ENCODE measurements at places on chromosomes 2 and 18.

GRCh38 chr18:32349728-32350395, 120.8 kb downstream of the GAREM1 start:
- peak; percentile 91 for DNase-seq

DNA sequence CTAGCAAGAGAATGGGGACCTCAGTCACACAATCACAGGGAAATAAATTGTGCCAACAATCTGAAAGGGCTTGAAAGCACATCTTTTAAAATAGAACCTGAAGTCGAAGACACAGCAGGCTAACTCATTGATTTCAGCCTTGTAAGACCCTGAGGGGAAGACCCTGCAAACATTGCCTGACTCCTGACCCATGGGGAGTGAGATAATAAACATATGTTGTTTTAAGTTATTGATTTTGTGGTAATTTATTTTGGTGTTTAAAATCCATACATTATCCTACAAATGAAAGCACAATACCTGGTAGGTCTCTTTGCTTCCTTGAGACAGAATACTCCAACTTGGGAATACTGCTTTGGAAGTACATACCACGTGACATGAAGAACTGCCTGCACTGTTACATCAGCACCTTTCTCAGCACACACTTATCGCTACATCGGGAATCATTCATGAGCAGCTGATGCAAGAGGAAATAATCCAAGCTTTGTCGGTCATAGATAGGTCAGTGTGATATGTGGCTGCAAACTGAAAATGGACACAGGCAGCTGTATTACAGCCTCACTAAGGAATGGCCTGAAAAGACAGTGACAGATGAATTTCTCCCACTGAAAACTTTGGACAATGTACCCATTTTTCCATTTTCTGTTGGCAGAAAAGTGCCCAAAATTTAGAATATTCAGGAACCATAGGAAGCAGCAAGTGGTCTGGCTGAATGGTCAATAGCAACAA, 494.5 kb upstream of the MAP2 start:
- DNase-seq, result no peak

- no peak for DNase-seq
These were observed 50.9 kb downstream of the LRPPRC start for GRCh38 chr2:43944915-43945314.

DNA sequence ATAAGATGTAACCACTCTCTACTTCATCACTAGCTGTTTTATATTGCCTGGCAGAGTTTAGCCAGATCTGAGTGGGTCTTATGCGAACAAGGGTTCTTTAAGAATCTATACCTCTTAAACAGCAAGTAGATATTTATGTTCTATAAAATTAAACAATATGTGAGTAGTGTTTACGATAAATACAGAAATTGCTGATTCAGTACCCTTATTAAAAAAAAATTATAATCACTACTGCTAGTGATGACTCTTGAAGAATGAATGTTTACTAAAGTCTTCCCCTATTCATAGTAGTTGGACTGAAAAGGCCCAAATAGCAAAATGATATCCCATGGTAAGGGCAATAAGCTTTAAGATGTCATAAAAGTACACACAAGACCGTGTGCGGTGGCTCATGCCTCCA, 98.7 kb upstream of the DTNB start:
- DNase-seq, result no peak

DNA sequence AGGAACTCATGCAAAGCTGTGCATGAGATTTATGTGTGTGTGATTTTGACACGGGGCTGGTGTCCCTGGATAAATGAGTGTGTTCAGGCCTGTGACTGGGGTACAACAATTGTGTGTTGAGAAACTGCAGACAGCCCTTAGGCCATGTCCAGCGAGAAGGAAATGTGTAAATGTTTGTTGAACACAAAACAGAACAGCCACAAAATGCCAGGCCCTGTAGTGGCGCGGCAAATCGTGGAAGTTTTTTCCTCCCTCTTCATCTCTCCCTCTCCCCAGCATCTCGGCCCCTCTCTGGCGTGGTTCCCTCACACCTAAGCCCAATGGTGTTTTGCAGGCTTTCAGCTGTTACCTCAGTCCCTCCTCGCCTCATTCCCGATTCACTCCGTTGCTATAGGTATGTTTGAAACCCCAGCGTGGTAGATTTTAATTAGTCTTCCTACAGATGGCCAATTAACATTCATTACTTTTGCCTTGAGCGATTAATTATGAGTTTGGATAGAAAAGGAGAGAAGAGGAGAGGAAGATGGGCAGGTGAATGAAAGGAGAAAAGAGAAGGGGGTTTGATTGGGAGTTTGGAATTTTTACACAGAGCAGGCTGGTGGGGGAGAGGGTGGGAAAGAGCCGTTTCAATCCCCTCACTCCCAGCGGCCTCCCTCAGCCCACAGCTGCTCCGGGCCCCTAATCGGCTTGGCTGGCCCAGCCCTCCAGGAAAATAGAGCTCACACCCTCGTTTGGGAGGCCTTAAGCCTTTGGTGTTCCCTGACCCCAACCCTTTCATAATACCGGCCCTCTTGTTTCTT, 10.8 kb downstream of the SPR start:
- no peak for DNase-seq

DNA sequence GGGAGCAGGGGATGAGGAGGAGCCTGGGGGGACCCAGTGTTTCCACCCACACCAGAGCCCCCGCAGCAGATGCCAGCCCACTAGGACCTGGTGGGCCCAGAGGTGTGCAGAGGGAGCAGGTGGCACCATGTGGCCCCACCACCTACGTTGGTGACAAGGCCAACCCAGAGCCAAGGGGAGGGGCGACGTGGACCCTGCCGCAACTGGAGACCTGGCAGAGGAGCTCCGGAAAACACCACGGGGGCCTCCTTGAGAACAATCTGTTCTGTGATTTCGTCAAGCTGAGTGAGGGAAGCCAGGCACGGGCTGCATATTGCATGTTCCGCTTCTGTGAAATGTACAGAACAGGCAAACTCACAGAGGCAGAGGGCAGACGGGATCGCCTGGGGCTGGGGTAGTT, 49.1 kb upstream of the GPC1 start:
- DNase-seq, result no peak

DNA sequence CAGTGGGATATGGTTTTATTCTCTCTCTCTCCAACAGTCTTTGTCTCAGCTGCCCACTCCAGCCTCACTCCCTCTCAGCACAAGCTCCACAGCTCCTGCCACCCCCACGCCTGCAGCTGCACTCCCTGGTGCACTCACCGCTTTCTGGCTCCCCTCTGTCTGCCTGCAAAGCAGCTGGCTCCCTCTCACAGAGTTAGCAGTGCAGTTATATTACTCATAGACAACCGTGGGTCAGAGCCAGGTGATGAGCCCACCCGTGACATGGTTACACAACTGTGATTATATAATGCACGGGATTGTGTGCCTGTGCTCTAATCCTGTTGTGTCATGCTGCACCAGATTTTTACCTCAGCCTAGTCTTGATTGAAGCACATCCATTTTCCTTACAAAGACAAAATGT, 276.9 kb upstream of the CHAC2 start:
- no peak for DNase-seq

- no peak for DNase-seq
These were observed 42.3 kb downstream of the SLC38A11 start for GRCh38 chr2:164913011-164913410.

DNA sequence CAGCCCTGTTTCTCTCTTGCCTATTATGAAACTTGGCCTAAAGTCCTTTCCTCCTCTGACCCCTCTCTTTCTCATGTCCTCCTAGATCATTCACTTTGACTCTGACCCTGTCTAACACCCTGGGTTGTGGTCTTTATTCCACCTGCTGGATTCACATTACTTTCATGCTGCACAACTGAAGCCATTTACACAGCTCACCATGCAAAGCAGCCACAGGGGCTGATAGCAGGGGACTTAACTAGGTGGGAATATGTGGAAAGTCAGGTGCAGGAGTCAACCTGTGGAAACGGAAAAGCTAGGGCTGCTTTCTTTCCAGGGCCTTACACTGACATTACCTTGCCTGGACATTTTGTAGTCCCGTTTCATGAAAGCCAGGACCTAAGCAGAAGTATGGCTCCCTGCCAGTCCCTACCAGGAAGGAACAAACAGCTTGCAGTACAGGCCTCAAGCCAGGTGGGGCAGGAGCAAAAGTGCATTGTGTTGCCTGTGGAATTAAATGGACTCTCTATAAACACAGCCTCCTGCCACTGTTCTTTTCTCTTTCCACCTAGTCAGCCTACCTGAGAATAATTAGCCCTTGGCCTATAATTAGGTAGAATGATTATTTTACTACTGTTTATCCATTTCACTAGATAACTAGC, 11.8 kb downstream of the MAPRE3 start:
- peak; percentile 33 for DNase-seq

DNA sequence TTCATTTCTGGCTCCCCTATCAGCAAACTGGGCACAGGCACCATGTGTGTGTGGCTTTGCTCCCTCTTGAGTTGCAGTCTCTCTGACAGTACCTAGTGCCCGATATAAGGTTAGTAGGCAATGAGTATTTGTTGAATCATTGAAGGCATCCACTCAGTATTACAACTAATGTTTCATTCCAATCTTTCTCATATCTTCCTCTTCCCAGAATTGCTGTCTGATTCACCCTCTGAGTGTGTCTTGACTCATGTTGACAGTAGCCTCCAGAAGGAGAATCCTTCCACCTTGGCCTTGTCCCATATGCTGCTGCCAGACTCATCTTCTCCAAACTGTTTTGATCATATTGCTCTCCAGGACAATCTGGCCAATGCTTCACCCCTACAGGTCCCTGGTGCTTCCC, 202.5 kb downstream of the LRRTM1 start:
- peak; percentile 60 for DNase-seq

GRCh38 chr18:13461469-13461868, 242.9 kb downstream of the LDLRAD4 start:
- DNase-seq, result no peak

DNA sequence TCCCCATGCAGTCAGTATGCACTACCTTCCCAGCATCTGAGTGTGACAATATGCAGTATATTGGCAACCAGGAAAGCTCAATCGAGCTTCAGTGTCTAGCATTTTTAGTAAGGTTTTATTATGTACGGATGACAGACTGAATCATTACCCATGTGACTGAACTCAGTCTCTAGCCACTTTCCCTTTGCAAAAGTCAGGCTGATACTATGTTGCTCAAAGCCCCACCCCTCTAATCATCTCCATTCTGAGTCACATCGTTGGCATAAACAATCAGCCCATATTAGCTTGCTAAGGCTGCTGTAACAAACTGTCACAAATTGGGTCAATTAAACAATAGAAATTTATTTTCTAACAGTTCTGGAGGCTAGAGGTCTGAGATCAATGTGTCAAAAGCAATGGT, 25.8 kb upstream of the SRD5A2 start:
- DNase-seq, result no peak

GRCh38 chr2:101596333-101596732, 101.2 kb upstream of the MAP4K4 start:
- no peak for DNase-seq

DNA sequence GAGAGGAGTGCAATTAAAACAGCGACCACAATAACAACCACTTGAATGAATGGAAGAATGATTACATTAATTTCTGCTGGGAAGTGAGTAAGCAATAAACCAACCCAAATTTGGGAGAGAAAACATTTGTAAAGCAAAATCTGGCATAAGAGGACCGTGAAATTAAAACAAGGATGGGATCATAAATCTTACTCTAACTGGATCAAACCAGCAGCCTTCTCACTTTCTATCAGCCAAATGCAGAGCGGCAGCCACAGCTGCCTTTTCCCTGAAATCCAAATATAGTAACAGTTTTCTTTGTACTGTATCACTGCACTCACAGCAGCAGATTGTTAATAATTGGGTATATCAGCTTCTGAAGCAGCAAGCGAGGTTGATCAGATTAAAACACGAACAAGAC, 245.2 kb upstream of the REG3G start:
- DNase-seq, result no peak

DNA sequence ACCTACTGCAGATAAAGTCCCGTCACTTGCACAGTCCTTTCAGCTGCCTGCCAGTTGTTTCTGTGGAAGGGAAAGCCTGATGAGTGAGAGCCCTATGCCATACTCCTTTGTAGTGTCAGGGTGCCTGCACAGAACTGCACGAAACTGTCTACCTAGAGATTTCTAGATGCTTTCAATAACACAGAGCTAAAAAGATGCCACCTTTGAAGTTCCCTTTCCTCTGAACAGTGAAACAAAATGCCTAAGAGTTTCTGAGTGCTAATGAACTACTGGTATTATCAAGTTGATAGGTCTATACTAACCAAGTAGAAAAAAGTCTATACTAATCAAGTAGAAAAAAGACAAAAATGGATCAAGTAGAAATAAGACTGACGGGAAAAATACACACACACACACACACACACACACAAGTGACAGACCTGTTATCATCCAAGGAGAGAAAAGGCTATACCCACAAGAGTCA, 79.0 kb downstream of the TLK1 start:
- DNase-seq, result no peak

GRCh38 chr2:42072349-42073118, 24.7 kb downstream of the PKDCC start:
- DNase-seq, result no peak

DNA sequence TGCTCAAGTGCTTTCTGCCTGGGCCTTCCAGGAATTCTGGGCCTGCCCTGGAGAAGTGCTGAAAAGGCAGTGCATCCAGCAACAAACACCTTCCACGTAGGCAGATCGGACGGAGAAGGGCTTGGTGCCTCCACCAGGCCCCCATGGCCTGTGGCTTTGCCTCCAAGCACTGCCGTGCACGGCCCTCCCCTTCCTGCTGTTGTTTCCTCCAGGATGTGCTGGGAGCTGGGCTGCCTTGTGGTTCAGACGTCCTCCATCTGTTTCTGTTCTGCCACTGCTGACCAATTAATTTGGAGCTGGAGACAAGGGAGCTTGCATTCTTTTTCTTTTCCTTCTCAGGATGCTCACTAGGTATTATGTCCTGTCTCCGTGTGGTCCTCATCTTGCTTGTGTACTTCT, 197.0 kb downstream of the HRH4 start:
- no peak for DNase-seq

DNA sequence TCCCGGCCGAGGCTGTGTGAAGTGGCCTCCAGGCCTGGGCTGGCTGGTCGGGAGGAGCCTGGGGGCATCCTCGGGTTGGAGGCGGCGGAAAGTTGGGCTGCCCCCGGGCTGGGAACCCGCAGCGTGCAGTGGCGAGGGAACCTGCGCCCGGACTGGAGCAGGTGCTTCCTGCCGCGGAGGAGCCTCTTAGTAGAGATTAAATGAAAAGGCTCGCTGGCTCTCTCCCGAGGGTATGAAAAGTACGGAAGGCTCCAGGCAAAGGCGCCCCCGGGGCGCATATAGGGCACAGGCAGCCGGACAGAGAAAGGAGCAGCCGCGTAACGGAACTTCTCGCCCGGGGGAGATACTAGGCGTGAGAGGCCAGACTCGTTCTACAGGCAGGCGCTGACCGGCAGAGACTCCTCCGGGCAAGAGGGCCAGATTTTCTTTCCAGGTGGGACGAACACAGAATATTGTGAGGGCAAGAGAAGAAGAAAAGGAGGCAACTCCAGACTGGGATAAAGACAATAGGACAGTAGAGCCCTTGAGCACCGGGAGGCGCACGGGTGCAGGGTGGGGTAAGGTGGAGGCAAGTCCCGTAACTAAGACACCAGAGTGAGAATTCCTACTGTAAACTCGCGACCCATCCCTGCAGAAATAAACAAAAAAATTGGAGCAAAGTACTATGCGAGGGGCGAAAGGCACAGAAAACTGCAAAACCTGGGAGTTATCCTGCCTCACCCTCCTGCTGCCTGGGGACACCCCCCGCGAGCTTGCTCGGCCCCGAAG, 816 bp downstream of the CDH2 start:
- peak; percentile 26 for DNase-seq

Data from fibroblast of gingiva (primary cell).